Activated naive CD8-positive, alpha-beta T cell treated with anti-CD3 and anti-CD28 coated beads, Interleukin-2, amount 50 U/mL, for 24 hours (primary cell): ENCODE measurements at places on chromosomes 2 and 18.
A peak's percentile ranks its signal among the peaks of the same experiment; 100 is the strongest.

- no peak overlapping the region for H3K27ac ChIP-seq
- no peaks in the 10 kb centered on the region for H3K4me1 ChIP-seq
- peaks cover 2% of the 10 kb centered on the region for H3K27me3 ChIP-seq
- no peaks in the 10 kb centered on the region for H3K36me3 ChIP-seq
Measured at GRCh38 chr18:41783065-41783818, 171.8 kb upstream of the PIK3C3 start.

- H3K4me3 ChIP-seq = no peak overlapping the region
- peaks cover 1% of the 10 kb centered on the region for H3K36me3 ChIP-seq
- DNase-seq = no peak
- peaks cover 10% of the 10 kb centered on the region for H3K4me1 ChIP-seq
- no peak overlapping the region for H3K27ac ChIP-seq
- H3K27me3 ChIP-seq = no peaks in the 10 kb centered on the region
Measured at GRCh38 chr2:36059691-36060090, 295.9 kb upstream of the CRIM1 start.

DNA sequence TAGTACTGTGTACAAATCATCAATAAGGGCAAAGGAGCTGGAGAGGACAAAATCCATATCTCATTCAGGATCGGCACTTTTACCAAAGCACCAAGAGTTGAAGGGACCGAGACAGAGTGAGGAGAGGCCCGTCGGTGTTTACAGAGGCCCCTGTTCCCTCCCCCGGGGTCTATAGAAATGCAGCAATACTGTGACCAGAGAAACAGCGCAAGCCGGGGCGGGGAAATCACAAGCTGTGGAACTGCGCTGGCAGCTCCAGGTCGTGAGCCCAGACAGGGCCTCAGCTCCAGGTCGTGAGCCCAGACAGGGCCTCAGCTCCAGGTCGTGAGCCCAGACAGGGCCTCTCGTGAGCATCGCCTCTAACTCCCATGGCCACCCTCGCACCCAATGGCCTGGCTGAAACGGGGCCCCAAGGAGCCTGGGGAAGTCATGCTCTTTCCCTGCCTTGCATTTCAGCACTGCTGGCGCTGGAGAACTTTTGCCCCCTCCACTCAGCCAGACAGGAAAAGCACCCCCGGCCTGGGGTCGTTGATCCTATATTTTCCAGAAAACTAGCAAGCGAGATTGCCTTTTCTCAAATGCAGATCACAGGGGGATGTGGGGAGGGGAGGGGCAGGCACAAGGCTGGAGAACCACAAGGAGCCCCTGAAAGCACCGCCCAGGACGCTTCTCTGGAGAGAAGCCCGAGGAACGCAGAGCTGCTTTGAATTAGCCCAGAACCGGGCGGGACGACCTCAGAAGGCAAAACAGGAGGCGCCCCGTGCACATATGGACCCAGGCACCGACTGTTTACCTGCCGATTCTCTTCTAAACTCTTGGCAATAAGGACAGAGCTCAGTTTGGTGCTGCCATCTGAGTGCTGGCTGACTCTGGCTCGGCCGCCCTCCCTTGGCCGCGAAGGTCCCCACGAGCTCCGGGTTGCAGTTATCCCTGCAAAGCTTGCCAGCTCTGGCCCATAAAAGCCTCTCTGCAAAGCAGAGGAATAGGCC, 223.7 kb downstream of the ACKR3 start:
- no peak overlapping the region for H3K4me3 ChIP-seq
- no peak for DNase-seq
- H3K27ac ChIP-seq = no peak overlapping the region
- peaks cover 2% of the 10 kb centered on the region for H3K27me3 ChIP-seq
- H3K36me3 ChIP-seq = no peaks in the 10 kb centered on the region
- H3K4me1 ChIP-seq = no peaks in the 10 kb centered on the region

- no peaks in the 10 kb centered on the region for H3K36me3 ChIP-seq
- peaks cover 7% of the 10 kb centered on the region for H3K4me1 ChIP-seq
- H3K27ac ChIP-seq = no peak overlapping the region
Measured at GRCh38 chr2:111200333-111200881, 79.7 kb downstream of the BCL2L11 start.

- peak overlapping the region; percentile 13 for H3K27ac ChIP-seq
- no peak for DNase-seq
- peaks cover 23% of the 10 kb centered on the region for H3K4me1 ChIP-seq
- H3K27me3 ChIP-seq = no peaks in the 10 kb centered on the region
- H3K4me3 ChIP-seq = no peak overlapping the region
- H3K36me3 ChIP-seq = peaks cover 2% of the 10 kb centered on the region
Measured at GRCh38 chr2:36951027-36951518, 15.3 kb downstream of the STRN start.

GRCh38 chr18:47448956-47449355, 197.5 kb upstream of the SKOR2 start:
- no peaks in the 10 kb centered on the region for H3K4me1 ChIP-seq
- no peak overlapping the region for H3K4me3 ChIP-seq
- no peak overlapping the region for H3K27ac ChIP-seq
- no peak for DNase-seq

DNA sequence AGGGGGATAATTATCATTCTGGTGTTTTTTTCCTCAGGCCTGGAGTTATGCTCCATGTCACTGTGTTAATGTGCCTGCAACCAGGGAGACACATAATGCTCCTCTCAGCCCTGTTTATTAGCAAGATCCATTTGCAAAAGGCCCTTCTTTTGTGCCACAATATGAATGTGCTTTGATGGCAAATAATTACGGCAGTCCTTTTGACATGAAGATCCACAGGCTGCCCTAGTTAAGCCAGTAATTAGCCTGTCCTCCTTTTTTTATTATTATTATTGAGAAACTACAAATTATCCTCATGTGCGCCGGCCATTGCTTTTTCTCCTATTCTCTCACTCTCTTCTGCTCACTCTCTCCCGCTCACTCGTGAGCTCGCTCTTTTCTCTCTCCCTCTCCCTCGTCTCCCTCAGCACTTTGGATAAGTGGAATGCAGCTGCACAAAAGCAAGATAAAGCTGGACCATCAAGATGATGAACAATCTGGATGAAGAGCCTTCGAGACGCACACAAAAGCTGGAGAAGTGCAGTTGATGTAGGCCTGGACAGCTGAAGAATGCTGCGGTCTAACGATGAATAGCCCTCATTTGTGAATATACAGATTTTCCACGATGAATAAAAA, 762.3 kb downstream of the BCL11A start:
- H3K4me1 ChIP-seq = no peaks in the 10 kb centered on the region
- no peaks in the 10 kb centered on the region for H3K27me3 ChIP-seq
- H3K27ac ChIP-seq = no peak overlapping the region
- no peak overlapping the region for H3K4me3 ChIP-seq
- no peak for DNase-seq
- no peaks in the 10 kb centered on the region for H3K36me3 ChIP-seq

DNA sequence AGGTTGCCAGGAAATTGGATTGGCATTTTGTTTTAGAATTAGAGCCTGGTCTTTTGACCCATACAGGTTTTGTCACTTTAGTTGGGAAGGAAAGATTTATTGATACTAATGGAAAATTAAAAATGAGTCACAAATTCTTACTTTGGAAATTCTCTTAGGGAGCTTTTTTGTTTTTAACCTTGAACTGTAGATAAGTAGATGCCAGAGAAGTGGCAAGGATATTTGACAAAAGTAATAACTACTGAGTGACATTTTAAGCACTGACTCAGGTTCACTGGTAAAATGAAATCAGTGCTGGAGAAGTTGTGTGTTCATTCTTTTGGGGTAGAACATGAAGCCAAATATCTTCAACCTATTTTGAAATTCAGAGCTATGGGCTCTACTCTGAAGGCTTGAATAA, 56.5 kb downstream of the LDLRAD4 start:
- DNase-seq = no peak
- no peaks in the 10 kb centered on the region for H3K27me3 ChIP-seq
- peaks cover 73% of the 10 kb centered on the region for H3K4me1 ChIP-seq
- peak overlapping the region; percentile 27 for H3K27ac ChIP-seq

DNA sequence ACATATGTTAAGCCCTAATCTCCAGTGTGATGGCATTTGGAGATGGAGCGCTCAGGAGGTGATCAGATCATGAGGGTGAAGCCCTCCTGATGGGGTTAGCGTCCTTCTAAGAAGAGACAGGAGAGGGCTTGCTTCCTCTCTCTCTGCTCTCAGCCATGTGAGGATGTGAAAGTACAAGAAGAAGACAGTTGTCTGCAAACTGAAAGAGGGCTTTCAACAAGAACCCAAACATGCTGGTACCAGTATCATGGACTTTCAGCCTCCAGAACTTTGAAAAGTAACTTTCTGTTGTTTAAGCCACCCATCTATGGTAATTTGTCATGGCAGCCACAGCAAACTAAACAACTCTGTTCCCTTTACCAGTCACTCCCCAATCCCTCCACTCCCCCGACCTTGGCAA, 47.4 kb downstream of the CACNB4 start:
- no peak overlapping the region for H3K4me3 ChIP-seq
- H3K36me3 ChIP-seq = no peaks in the 10 kb centered on the region
- no peak overlapping the region for H3K27ac ChIP-seq
- peaks cover 10% of the 10 kb centered on the region for H3K4me1 ChIP-seq

- H3K4me3 ChIP-seq = peak overlapping the region; percentile 55
- H3K36me3 ChIP-seq = peaks cover 32% of the 10 kb centered on the region
- no peak for DNase-seq
- no peaks in the 10 kb centered on the region for H3K27me3 ChIP-seq
Measured at GRCh38 chr2:227479865-227480475, 8.0 kb downstream of the AGFG1 start.

- no peak for DNase-seq
- no peaks in the 10 kb centered on the region for H3K27me3 ChIP-seq
- no peaks in the 10 kb centered on the region for H3K36me3 ChIP-seq
Measured at GRCh38 chr2:146437712-146438111, 1407.1 kb upstream of the ACVR2A start.

GRCh38 chr2:177600917-177601316, 208.3 kb downstream of the AGPS start:
- no peak for DNase-seq
- no peaks in the 10 kb centered on the region for H3K4me1 ChIP-seq
- no peaks in the 10 kb centered on the region for H3K36me3 ChIP-seq
- no peak overlapping the region for H3K27ac ChIP-seq

GRCh38 chr2:105410554-105410953, 11.7 kb upstream of the FHL2 start:
- no peak overlapping the region for H3K4me3 ChIP-seq
- peaks cover 2% of the 10 kb centered on the region for H3K4me1 ChIP-seq
- H3K27ac ChIP-seq = no peak overlapping the region
- DNase-seq = no peak

DNA sequence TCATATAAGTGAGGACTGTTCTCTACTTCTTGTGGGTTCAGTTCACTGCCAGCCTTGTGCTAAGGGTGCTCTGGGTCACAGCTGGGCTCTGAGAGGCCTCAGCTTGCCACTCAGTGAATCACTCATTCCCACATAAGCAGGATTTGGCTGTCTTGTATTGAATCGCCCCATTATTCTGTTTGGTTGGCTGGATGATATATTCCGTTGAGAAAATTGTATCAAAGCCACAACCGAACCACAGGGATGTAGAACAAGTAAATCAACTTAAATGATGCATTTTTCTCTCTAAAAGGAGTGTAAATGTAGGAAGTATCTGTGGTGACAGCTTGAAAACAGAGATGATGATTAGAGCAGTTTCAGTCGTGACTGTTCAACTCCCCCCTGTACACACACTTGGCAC, 39.6 kb downstream of the TTC39C start:
- no peaks in the 10 kb centered on the region for H3K27me3 ChIP-seq
- peak overlapping the region; percentile 92 for H3K27ac ChIP-seq
- peak overlapping the region; percentile 9 for H3K4me3 ChIP-seq
- H3K4me1 ChIP-seq = peaks cover 88% of the 10 kb centered on the region

- no peak for DNase-seq
- no peaks in the 10 kb centered on the region for H3K27me3 ChIP-seq
- H3K27ac ChIP-seq = no peak overlapping the region
- no peak overlapping the region for H3K4me3 ChIP-seq
Measured at GRCh38 chr2:231914077-231914690, 12.0 kb downstream of the NPPC start.

- no peak overlapping the region for H3K27ac ChIP-seq
- DNase-seq = no peak
- no peak overlapping the region for H3K4me3 ChIP-seq
- H3K4me1 ChIP-seq = no peaks in the 10 kb centered on the region
Measured at GRCh38 chr2:153584244-153584643, 105.7 kb upstream of the RPRM start.

DNA sequence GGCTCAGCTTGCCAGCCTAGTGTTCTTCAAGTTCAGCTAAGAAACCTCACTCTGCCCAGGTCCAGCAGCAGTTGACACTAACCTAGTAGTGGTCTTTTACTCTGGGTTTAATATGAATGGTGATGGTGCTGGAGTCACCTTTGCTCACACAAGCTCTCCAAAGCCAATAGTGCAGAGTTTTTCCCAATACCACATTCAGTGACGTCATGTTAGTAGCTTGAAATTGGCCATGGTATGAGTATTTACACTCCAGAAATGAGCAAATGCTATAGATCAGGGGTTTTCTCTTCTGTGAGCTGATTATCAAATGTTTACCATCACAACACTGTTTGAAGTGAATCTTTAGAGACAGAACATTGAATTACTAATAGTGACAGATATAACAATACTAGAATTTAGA, 209.1 kb downstream of the KCNH7 start:
- no peak overlapping the region for H3K4me3 ChIP-seq
- DNase-seq = no peak
- no peaks in the 10 kb centered on the region for H3K4me1 ChIP-seq
- H3K36me3 ChIP-seq = no peaks in the 10 kb centered on the region

- H3K27ac ChIP-seq = no peak overlapping the region
- no peaks in the 10 kb centered on the region for H3K4me1 ChIP-seq
- no peak overlapping the region for H3K4me3 ChIP-seq
- H3K36me3 ChIP-seq = no peaks in the 10 kb centered on the region
- no peaks in the 10 kb centered on the region for H3K27me3 ChIP-seq
Measured at GRCh38 chr2:194203898-194204297, 1453.1 kb upstream of the SLC39A10 start.

GRCh38 chr2:85994897-85995647, 106.3 kb upstream of the ST3GAL5 start:
- H3K27ac ChIP-seq = no peak overlapping the region
- DNase-seq = no peak
- peaks cover 1% of the 10 kb centered on the region for H3K36me3 ChIP-seq
- no peak overlapping the region for H3K4me3 ChIP-seq
- H3K4me1 ChIP-seq = peaks cover 68% of the 10 kb centered on the region

- H3K4me3 ChIP-seq = no peak overlapping the region
- H3K4me1 ChIP-seq = no peaks in the 10 kb centered on the region
- peaks cover 5% of the 10 kb centered on the region for H3K36me3 ChIP-seq
- no peak for DNase-seq
Measured at GRCh38 chr18:6132751-6133368, 237.5 kb upstream of the TMEM200C start.

DNA sequence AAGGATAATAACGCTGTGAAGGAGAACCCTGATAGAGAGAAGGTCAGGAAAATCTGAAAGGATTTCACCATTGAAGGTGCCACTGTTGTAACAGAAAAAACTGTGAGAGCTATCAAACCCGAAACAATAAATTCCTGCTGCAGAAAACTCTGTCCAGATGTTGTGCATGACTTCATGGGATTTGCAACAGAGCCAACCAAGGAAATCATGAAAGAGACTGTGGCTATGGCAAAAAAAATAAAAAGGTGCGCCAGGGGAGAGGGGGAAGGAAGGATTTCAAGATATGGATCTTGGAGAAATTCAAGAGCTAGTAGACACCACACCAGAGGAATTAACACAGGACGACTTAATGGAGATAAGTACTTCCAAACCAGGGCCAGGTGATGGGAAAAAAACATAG, 88.0 kb downstream of the LDLRAD4 start:
- no peak overlapping the region for H3K27ac ChIP-seq
- no peak for DNase-seq
- peaks cover 36% of the 10 kb centered on the region for H3K4me1 ChIP-seq
